ENCODE measurements at places on chromosomes 2 and 18.

DNA sequence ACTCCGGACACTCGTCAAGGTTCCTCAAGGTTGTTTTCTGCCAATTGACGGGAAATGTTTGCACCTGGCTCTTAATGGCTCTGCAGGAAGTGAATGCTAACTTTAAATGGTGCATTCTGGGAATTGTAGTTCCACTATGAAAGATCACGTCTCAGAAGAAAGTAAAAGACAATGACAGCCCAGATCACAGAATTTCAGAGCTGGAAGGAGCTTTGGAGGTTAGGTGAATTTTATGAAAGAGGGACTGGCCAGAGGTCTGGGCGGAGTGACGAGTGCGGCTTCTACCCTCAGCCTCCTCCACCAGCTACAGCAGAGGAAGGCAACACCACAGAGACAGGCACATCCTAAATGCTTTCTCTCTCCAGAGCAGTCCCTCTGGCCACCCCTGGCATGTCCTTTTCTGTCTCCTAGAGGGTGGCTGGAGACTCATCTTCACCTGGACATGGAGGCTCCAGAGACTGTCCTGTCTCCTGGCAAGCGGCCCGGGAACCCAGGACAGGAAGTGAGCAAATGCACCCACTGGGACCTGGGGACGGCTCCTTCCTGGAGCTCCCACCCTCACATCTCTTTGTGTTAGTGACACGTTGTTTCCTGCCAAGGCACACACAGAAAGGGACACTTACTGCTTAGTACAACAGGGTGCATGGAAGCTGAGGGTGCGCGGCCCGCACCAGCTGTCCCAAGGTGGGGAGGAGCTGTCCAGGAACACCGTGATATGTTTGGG lies 19.4 kb downstream of the THAP4 start:
- DNase-seq = no peak

DNA sequence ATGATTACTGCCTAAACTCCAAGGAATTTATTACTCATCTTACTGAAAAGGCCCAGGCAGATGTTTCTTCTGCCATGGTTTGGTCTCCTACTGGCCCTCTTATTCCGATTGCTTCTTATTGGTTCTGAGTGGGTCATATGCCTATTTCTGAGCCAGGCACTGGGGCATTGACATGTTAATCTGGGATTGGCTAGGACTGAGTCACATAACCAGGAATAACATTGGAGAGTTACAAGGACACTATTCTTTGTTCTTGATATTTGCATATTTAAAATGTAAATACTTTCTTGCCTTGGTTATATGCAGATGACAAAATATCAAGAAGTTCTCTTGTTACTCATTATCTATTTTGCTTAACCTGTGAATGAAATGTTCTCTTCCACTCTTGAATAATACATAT lies 534.4 kb upstream of the SLC39A10 start:
- no peak for DNase-seq

GRCh38 chr2:191631754-191632153 lies 46.2 kb upstream of the NABP1 start:
- no peak for DNase-seq

- no peak for DNase-seq
Observed at GRCh38 chr2:141692829-141693228, 438.0 kb downstream of the LRP1B start.

GRCh38 chr18:11467611-11468010 lies 141.8 kb upstream of the SLC35G4 start:
- DNase-seq = no peak

- DNase-seq = no peak
Observed at GRCh38 chr2:21836261-21836660, 712.5 kb downstream of the TDRD15 start.

DNA sequence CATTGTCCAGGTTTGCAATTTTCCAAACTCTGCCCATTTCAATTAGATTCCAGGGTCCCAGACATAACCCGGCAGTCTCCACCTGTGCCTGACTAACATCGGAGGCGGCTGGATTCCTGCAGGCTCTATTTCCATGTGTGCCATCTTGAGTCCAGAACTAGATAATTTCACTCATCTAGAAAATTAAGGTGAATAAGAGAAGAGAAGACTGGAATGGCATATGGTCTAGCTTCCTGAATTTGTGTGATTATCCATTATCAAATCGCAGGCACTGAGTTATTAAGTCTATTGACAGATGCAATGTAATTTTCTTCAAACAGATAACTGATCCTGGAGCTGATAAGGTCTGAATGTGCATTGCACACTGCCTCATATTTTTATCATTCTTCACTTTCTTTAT lies 305.2 kb downstream of the ETAA1 start:
- DNase-seq = no peak

- DNase-seq = no peak
Observed at GRCh38 chr18:38756436-38756835, 1190.8 kb upstream of the CELF4 start.

GRCh38 chr18:62339106-62339988 lies 14.2 kb downstream of the TNFRSF11A start:
- DNase-seq = no peak

DNA sequence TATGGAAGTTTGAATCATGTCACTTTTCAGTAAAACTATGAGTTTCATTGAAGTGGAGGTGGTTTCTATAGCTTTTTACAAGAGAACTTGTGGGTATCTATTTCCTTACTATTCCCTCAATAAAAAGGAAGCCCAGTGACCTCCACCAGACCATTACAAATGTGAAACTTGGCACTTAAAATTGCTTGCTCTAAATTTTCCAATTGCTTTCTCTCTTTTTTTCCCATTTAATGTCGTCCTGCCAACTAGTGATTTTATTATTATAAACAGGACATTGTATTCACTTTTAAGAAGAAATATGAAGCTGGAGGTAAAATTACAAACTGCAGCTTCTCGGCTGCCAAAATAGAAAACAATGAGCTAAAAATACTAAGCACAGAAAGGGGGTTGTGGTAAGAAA lies 208.2 kb upstream of the ALPP start:
- no peak for DNase-seq

GRCh38 chr2:159195697-159196096 lies 90.8 kb downstream of the WDSUB1 start:
- DNase-seq = no peak

DNA sequence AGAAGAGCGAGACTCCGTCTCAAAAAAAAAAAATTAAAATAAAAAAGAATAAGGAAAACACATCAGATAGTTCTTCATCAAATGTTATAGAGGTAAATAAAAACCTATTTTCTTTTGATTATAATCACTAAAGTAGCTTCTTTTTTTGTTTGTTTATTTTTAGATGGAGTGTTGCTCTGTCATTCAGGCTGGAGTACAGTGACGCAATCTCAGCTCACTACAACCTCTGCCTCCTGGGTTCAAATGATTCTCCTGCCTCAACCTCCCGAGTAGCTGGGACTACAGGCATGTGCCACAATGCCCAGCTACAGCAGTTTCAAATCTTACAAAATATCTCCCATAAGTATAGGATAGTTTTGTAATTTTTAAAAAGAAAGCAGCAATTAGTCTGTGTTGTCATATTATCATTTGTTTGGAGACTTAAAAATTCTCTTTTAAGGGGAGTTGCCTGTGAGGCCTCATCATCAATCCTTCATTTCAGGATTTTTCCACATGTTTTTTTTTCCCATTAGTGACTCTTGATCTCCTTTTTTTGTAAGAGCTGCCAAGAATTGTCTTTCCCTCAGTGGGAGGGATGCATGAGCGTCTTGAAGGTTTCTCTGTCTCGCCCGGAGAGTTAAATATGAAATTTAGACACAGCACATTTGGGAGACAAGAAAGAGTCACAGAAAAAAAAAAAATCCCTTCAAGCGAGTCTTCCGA lies 275.9 kb downstream of the CDCA7 start:
- no peak for DNase-seq

- no peak for DNase-seq
Observed at GRCh38 chr2:61967262-61967661, 61.8 kb downstream of the COMMD1 start.

DNA sequence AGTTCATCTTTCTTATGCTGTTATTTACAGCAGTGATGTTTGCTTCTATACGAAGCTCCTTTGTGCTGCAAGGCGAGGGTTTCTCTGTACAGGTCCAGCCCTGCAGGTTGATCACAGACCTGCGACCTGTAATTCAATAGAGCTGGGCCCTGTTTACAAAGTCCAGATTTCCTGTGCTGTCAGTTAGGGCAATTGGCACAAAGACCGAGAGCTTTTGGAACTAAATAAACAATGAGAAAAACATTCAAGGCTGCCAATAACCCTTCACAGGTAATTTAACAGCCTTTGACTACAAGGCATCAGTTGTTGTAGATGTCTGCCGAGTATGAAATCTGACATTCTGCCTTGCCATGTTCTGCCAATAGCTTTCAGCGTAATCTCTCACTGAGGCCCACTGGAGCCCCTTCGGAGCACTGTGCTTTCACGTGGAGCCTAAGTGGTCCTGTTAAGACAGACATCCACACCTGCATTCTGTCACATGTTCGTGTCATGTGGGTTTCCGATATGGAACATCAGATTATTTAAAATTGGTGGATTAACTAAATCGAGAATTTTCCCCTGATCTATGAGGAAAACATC lies 232.5 kb downstream of the PTGR3 start:
- no peak for DNase-seq

GRCh38 chr2:45220227-45220626 lies 211.0 kb upstream of the SIX2 start:
- DNase-seq = no peak

DNA sequence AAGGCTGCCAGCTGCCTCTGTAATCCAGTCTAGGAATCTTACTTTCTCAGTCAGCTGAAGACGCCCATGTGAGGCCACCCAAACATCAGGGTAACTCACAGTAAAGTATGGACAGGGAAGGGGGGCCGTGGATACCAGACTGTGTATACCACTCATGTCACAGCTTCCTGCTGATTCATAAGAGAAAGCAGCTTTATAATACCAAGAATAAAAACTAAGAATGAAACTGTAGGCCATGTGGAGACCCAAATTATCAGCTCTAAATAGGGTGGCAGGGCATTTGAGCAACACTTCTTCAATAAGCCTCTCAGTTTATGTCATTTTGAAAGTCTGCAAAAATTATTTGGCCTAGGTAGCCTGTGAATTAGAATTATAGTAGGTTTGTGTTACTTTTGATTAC lies 115.0 kb upstream of the CDCA7 start:
- no peak for DNase-seq

- DNase-seq = no peak
Observed at GRCh38 chr2:159942146-159942545, 120.3 kb downstream of the PLA2R1 start.

Measured in stimulated activated CD4-positive, alpha-beta T cell treated with anti-CD3 and anti-CD28 coated beads, Interleukin-15, amount 100 ng/mL, for 1 hour (primary cell).